ENCODE measurements at places on chromosomes 5 and 9.
A peak's percentile ranks its signal among the peaks of the same experiment; 100 is the strongest.

- no peak for DNase-seq
Measured at GRCh38 chr5:142481410-142481809, 156.6 kb upstream of the SPRY4 start.

DNA sequence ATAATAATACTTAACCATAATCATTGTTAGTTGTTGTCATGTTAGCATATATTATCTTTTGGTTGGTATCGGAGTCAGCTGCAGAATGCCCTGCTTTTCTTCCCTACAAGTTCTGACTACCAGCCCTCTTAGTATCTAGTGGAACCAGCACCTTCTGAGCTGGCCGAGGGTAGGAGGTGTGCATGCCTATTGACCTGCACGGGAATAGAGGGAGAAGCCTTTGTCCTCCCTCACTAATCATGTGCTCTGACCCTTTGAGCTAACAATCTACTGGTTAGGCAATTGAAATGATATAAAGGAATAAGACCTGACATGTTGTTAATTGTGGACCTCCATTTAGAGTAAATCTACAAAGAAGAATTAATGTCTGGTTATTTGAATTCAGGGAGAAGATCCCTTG lies 4.1 kb downstream of the PCSK5 start:
- DNase-seq: no peak

GRCh38 chr5:146851133-146851532 lies 27.4 kb downstream of the PPP2R2B start:
- no peak for DNase-seq

- DNase-seq: peak; percentile 56
Measured at GRCh38 chr5:65961633-65962032, 35.3 kb downstream of the ERBIN start.

- DNase-seq: no peak
Measured at GRCh38 chr5:137753691-137754187, 424 bp downstream of the HNRNPA0 start.

Measured in epithelial cell of esophagus (primary cell).